ENCODE measurements at places on chromosomes 11 and 22.

DNA sequence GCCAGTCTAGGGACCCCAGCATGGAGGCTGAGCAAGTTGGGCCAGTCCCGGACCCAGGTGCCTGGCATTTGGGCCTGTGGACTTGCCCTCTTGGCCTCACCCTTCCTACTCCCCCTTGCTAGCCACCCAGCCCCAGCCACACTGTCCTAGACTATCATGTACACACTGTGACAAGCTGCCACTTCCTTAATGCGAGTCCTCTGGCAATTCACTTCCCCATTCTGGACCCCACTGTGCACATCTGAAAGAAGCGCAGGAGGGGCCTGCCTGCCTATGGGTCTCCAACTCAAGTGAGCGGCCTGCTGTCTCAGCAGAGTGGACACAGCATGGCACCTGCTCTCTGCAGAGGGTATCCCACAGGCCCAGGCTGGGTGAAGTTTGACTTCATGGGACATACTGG lies 68.5 kb upstream of the LMO1 start:
- no peak for DNase-seq

DNA sequence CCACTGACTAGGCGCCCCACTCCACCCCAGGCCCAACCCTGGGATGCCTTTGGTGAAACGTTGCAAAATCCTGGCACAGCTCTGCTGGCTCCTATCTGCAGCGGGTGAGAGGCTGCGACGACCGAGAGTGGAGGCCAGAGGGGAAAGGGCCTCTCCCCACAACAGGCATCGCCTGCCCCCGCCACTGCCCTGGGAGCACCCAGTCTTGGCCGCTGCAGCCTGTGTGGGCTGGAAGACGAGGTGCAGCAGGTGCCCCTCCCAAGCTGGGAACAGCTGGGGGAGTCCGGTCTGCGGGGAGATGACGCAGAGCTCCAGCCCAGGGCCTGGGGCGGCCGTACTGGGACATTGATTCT lies 4.2 kb upstream of the PIM3 start:
- no peak for DNase-seq

DNA sequence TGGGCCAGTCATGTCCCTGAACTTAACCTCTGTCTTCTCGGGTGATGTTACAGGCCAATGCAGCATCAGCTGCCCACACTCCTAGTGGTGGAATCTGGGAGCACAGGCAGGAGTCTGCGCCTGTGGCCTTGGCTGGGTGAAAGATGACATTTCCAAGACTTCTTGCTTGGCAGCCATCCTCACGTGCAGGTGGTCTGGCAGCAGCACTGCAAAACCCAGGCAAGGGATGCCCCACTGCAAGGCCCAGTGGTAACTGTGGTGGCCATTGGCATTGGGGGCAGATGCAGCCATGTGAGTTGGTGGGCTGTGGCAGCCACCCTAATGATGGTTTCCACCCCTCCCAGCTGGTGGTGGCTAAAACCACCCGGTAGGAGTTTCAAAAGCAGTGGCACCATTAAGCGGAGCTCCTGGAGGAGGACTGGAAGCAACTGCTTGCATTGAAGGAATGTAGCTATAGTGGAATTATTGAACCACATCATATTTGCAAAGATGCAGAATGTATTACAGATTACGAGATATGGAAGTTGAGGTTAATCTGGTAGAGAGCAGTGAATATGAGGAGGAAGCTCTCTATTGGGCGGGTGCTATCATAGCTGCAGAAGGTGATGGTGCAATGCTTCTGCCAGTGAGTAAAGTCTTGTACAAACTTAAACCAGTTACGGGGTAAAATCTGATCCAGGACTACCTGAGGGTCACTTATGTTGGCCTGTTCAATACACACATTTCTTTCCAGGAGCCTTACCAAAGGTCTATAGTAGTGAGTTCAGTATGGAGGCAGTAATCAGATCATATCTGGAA lies 120.7 kb upstream of the TOP3B start:
- no peak for DNase-seq

- DNase-seq = no peak
Observed at GRCh38 chr11:133425245-133425644, 107.1 kb downstream of the OPCML start.

DNA sequence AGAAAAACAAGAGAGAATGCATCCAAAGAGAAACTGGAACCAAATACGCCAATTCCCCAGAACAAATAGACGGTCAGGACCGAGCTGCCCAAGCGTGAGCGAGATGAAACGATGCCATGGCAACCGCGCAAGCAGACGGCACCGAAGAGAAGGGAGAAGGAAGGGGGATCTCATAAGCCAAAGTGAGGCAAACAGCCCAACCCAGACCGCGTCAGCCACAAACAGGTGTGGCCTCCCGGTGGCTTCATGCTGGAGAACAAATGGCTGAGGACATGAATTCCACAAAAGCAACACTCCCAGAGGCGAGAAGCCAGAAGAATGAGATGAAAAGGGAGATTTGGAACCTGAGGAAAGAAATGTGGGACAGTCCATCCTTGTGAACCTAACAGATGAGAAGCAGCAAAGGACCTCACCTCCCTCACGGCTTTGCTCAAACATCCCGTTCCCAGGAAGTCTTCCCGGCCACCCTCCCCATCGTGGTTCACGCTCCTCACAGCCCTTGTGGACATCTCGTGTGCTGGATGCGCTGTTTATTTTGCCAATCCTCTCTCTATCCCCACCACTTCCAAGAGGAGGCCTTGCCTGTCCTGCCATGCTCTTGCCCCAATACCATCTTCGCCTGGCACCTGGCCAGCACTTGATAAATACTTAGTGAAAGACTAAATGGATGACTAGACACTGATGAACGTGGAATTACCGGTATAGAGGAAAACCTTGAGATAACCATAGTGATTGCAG lies 89.1 kb upstream of the RTL6 start:
- DNase-seq = no peak

GRCh38 chr11:96260067-96260511 lies 82.9 kb downstream of the MAML2 start:
- DNase-seq = no peak

- DNase-seq = no peak
Observed at GRCh38 chr22:48819961-48820360, 1007.7 kb downstream of the BRD1 start.

GRCh38 chr11:45641961-45642360 lies 23.5 kb downstream of the CHST1 start:
- DNase-seq = no peak
